Activated CD4-positive, CD25-positive, alpha-beta regulatory T cell treated with anti-CD3 and anti-CD28 coated beads, Interleukin-2, amount 50 U/mL, for 72 hours (primary cell): ENCODE measurements at places on chromosomes 6 and 20.

GRCh38 chr6:143222801-143223231 is 162.1 kb downstream of the AIG1 start:
- no peak for DNase-seq

DNA sequence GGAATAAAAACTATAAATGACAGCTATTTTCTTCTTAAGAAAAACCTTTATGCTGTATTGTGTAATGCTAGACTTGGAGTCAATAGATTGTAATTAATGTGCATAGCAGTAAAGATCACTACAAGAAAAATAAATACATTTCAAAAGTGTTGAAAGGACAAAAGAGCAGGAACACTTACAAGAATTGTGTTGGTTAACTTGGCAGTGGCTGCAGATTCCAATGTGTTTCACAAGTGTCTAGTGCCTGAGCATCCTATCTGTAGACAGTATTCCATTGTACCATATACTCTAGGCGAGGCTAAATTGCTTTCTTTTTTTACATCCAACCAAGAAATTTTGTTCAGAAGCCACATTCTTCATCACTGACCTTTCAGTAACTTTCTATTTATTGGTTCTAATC is 924.1 kb downstream of the EPHA7 start:
- no peak for DNase-seq

GRCh38 chr6:159819932-159820640 is 20.0 kb downstream of the PNLDC1 start:
- DNase-seq: no peak

- DNase-seq: no peak
Observed at GRCh38 chr6:86030875-86031274, 388.2 kb upstream of the SYNCRIP start.

- DNase-seq: no peak
Observed at GRCh38 chr20:16760431-16761304, 12.5 kb downstream of the OTOR start.

- DNase-seq: no peak
Observed at GRCh38 chr20:4780245-4780644, 58.5 kb downstream of the PRND start.

- no peak for DNase-seq
Observed at GRCh38 chr6:142857233-142857761, 87.7 kb downstream of the HIVEP2 start.

DNA sequence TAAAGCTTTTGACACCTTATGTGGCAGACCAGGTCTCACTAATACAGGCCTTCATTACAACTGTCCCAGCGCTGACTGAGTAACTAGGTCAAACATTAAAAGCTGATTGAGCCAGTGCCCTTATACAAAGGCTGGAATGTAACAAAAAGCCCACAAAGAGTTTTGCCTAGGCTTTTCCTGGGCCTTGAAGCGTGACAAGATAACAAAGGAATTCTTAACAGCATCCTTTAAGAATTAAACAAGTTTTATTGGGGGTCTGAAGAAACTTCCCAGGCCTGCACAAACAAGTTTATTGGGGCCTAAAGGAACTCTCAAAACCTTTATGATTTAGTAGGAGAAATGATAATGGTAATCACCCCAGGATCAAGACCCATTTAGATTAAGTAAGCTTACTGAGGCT is 267.6 kb upstream of the FAM83B start:
- no peak for DNase-seq

DNA sequence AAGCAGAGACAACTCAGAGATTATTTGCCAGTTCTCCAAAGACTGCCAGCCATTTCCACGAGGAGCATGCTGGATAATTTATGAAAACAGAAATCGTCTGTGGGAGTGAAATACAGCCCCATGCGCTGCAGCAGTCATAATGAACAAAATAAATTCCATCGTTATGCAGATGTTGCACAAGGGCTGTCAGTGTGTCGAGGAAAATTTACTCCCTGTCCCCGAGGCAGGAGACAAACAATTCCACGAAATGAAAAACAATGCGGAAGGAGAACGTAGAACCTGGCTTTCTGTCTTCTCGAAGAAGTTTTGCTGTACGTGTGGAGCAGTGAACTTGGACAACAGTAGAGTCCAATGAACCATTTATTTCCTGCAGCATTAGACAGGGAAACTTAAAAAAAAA is 399.4 kb downstream of the CD83 start:
- no peak for DNase-seq
